ENCODE measurements at places on chromosomes 16 and 17.
A peak's percentile ranks its signal among the peaks of the same experiment; 100 is the strongest.

DNA sequence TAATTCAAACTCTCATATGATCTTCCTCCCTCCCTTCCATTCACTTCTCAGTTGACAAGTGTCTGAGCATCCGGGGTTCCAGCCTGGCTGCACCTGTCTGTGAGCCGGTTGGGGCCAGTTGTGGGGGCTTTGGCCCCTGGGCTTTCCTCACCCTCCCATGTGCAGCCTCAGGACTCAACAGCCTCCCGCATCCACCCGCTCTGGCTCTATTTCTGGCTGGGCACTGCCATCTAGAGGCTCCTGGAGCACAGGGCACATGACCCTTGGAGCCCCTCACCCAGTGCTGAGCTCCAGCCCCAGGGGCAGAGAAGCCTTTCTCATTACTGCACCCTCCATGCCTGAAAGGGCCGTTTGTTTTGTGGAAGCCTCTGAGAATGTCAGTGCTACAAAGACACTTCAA is 43.3 kb downstream of the HAPSTR1 start:
- peak; percentile 83 for DNase-seq

GRCh38 chr17:73910206-73910605 is 266.0 kb upstream of the SDK2 start:
- DNase-seq, result no peak

- no peak for DNase-seq
Measured at GRCh38 chr17:6020376-6021010, 49.7 kb upstream of the WSCD1 start.

DNA sequence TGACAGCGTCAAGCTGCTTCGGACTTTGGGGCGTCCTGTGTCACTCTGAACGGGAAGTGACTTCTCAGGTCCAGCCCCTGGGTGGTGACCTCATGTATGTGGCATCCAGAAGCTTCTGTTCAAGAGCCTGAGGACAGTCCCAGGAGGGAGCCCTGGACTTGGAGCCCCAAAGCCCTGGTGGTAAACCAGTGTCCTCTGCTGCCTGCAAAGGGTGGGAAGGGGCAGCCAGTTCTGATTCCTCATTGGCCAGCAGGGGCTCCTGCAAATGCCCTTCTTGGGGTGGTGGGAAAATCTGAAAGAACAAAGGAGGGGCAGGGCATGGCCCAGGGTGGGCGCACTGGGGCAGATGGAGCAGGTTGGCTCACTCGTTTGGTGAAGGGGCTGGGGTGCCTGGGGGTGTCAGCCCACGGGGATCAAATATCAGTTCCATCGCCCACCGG is 1.6 kb downstream of the OSGIN1 start:
- DNase-seq, result peak; percentile 16

DNA sequence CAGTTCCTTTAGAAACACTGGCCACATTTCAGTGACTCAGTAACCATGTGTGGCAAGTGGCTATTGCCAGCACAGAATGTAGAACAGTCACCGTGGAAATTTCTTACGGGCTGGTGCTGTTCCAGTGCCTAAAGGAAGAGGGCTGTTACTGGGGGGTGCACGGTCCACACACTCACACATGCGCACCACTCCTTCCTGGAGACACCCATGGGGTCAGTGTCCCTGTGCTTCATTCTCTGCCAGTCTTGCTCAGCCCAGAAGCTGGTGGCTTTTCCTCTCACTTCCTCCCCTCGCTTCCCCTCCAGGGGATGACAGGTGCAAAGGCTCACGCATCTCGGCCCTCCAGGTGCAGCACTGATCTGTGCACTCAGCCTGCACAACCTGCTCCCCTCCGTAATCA is 115.6 kb downstream of the CCDC182 start:
- peak; percentile 87 for DNase-seq

- no peak for DNase-seq
Measured at GRCh38 chr17:41629826-41630670, 5.7 kb upstream of the KRT17 start.

DNA sequence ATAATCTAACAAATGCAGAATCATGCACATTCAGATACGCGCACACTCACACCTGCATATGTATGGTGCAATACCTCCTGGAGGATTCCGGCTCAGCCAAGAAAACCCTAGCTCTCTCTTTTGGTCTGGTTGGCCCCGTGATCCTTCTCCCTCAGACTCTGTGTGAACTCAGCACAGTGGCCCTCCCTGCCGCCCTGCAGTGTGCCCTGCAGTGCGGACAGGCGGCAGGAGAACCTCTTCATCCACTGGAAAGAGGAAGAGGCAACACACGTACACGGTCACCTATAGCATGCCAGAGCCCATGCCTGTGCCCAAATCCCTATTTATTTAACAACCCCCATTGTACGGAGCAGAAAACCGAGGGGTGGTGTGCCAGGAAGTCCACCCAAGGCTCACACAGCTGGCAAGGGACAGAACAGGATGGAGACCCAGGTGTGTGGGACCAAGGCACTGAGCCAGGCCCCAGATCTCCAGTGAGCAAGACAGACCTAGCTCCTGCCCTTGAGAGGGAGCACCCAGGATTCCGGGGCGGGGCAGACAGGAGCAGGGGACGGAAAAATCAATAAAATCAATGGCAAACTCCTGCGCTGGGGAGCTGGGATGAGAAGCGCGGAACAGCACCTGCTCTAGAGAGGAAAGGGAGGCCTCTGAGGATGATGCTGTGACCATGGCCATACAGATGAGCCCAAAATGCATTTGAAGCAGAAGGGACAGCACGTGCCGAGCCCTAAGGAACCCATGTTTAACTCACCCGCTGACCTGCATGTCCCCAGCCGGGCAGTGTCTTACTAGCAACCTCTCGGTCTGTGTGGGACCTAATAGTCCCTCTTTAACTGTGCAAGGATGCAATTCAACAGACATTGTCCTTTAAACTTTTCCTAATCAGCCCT is 54.7 kb upstream of the CIBAR2 start:
- DNase-seq, result peak; percentile 2

GRCh38 chr16:74562117-74562516 is 44.8 kb downstream of the GLG1 start:
- no peak for DNase-seq

DNA sequence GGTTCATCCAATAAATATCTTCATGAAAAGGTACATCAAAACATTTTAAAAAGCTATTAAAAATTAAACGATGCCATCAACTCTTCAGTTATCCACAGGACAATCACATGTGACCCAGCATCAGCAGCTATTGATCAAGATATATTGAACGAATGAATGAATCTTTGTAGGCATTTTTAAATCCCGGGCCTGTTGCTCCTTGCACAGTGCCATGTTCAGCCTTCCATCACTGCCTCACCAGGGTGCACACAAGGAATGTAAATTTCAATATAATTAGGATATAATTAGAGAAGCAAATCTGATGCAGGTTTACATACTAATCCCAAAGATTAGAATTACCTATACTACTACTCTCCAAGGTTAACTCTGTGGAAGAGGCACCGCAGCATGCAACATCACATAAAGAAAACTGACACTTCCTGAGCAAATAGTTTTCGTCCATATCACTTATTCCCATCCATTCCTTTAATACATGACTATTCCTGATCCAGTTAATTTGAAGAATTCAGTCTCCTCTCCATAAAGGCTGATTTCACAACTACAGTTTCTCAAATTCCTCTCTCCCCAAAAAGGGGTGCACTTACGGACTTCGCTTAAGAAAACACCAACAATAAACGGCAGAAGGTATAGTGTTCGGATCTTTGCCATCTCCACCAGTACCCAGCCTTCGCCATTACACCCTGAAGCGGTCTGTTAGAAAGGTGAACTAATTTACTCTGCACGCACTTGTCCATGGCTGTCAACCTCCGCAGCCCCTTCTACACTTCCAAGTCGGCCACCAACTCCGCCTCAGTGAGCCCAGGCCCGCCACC is 938 bp downstream of the NCOR1 start:
- peak; percentile 34 for DNase-seq

- DNase-seq, result no peak
Measured at GRCh38 chr17:8420041-8420934, 15.4 kb upstream of the NDEL1 start.

GRCh38 chr17:38617967-38618760 is 12.4 kb upstream of the SRCIN1 start:
- DNase-seq, result no peak

GRCh38 chr16:64478252-64478906 is 643.5 kb downstream of the CDH11 start:
- DNase-seq, result peak; percentile 75

DNA sequence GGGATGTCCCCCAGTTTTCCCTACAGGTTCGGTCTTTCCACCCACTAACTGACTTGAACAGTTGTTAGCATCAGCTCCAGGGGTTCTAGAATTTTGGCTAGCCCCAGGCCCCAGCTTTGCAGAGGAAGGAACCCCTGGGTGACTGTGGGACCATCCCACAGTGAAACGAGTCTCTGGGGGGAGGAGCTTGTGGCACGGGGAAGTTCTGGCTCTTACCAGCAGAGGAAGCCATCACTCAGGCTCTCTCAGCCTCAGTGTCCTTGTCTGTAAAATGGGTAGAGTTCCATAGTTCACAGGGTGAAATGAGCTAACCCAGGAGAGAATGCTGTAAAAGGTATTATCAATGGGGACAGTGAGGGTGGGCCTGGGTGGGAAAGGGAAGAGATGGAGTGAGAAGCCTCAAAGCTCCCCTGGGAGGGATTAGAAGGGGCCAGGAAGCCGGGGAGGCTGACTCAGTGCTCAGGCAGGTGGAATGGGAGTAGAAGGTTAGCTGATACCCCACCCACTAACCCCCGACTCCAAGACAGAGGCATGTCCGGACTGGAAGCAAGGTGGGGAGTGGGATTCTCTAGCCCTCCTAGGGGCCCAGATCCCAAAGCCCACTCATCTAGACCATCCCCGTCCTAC is 30.9 kb upstream of the CDC42EP4 start:
- DNase-seq, result no peak

GRCh38 chr17:82302991-82303943 is 14.1 kb downstream of the CD7 start:
- DNase-seq, result no peak

DNA sequence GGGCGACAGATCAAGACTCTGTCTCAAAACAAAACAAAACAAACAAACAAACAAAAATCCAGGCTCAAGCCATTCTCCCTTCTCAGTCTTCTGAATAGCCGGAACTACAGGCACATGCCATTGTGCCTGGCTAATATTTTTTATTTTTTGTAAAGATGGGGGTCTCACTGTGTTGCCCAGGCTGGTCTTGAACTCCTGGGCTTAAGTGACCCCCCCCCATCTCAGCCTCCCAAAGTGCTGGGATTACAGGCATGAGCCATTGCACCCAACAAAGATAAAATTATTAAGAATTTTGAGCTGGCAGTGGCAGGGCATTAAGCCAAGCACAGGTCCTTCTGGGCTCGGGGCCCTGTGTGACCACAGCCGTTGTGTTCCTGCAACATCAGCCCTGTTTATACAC is 69.9 kb upstream of the CBX4 start:
- DNase-seq, result peak; percentile 68

DNA sequence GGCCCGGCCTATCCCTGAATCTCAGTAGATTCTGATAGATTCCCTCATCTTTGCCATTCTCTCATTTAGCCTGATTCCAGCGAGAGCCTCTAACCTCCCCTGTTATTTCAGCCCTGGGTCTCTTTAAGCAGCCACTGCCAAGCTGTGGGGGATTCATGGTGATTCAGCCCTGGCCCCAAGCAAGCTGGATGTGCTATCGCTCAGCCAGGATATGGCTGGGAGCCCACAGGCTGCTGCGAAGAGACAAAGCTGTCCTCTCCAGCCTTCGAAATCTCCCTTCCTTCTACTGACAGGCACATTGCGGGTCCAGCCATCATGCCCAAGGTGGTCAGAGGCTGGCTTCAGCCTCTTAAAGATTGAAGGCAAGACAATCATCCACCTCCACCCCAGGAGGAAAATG is 394.1 kb downstream of the SOX9 start:
- no peak for DNase-seq

GRCh38 chr16:30699615-30700099 is 686 bp downstream of the SRCAP start:
- no peak for DNase-seq

DNA sequence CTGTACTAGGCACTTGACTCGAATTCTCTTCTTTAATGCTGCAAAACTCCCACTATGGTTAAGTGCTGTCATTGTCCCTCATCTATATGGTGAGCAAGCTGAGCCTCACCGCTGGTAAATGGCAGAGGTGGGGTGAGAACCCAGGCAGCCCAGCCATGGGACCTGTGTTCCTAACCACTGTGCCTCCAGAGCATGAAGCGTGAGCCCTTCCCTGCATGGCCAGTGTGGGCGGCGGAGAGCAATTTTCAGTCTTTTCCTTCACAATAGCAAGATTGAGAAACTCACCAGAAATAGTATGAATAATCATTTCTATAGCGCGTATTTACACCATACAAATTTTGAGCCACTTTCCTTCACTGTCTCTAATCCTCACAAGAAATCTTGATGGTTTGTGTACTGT is 9.2 kb downstream of the BFAR start:
- DNase-seq, result no peak

GRCh38 chr16:9053006-9053601 is 38.3 kb upstream of the HAPSTR1 start:
- DNase-seq, result peak; percentile 58

- DNase-seq, result no peak
Measured at GRCh38 chr16:59324462-59324861, 590.3 kb upstream of the GOT2 start.

DNA sequence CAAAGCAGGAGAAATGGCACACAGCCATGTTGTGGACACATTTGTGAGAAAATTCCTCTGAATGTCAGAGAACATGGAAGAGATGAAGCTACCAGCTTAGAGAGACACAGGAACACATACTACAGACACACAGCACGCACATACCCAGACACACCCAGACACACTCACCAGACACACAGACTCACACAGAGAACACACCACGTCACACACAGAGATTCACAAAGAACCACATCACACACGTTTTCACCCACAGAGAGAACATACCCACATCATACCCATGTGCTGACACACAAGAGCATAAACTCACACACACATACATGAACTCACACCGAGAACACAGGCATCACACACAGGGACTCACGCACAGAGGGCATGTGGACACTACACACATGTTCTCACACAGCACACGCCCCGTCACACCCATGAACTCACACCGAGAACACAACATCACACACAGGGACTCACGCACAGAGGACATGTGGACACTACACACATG is 124.9 kb downstream of the METRNL start:
- DNase-seq, result no peak

DNA sequence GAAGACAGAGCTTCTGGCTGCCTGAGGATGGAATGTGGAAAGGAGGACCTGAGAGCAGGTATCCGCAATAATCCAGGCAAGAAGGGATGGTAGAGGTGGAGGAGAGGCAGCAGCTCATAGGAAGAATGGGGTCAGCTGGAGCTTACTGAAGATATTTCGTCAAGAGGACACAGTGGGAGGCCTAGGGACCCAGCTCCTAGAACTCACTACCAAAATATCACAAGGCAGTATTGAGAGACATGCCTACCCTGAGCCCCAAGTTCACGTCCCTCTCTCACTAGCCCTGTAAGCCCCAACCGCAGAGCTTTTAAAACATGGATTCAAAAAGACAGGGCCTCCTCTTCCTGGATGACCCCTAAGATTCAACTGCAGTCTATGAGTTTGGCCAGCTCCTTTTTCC is 14.2 kb upstream of the CCL8 start:
- DNase-seq, result no peak

GRCh38 chr17:28737770-28738679 is 5.8 kb upstream of the TRAF4 start:
- DNase-seq, result no peak

GRCh38 chr16:67104061-67104460 is 5.7 kb upstream of the PHAF1 start:
- peak; percentile 29 for DNase-seq

All from RPMI8226 (cell line).